ENCODE measurements at places on chromosomes 1 and 21. TPM values are rescaled to one million over a fixed set of nuclear protein-coding genes. Genes with fewer than 3 reads are reported as not detected.
A peak's percentile ranks its signal among the peaks of the same experiment; 100 is the strongest.

The LMX1A gene
- total RNA-seq, result not detected

The TSPEAR gene
- not detected for total RNA-seq

The LIN28A gene
- not detected for total RNA-seq

The GJA9 gene
- not detected for total RNA-seq

The OR2G3 gene
- total RNA-seq, result not detected

The RAB42 gene
- total RNA-seq, result not detected

The RGSL1 gene
- total RNA-seq, result 0.69 TPM

The TRIM67 gene
- total RNA-seq, result not detected

The C1orf94 gene
- total RNA-seq, result not detected

The RBP7 gene
- total RNA-seq, result not detected

DNA sequence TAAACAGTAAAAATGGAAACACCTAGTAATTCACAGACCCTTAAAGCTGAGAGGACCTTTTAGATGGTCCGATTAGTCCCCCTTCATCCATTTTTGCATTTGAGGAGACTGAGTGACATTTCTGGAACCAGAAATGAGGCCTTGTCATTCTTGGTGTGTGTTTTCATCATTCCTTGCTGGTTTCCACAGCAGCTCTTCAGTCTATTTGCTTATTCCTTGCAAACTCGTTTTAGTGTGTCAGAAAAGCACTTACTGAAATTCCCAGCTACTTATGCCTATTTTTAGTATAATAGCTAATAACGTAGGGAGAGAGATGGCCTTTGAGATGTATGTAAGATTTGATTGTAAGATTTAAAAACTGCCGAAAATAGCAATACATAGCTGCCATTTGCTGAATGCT lies 70.9 kb downstream of the VPS13D start:
- no peaks in the 10 kb centered on the region for H3K4me1 ChIP-seq
- no peak overlapping the region for H3K4me3 ChIP-seq
- peaks cover 85% of the 10 kb centered on the region for H3K36me3 ChIP-seq
- no peak overlapping the region for H3K27ac ChIP-seq
- H3K27me3 ChIP-seq, result no peaks in the 10 kb centered on the region

- H3K4me3 ChIP-seq, result no peak overlapping the region
- H3K4me1 ChIP-seq, result no peaks in the 10 kb centered on the region
- H3K27ac ChIP-seq, result no peak overlapping the region
- H3K36me3 ChIP-seq, result no peaks in the 10 kb centered on the region
Observed at GRCh38 chr1:21565285-21565684, 56.1 kb downstream of the ALPL start.

DNA sequence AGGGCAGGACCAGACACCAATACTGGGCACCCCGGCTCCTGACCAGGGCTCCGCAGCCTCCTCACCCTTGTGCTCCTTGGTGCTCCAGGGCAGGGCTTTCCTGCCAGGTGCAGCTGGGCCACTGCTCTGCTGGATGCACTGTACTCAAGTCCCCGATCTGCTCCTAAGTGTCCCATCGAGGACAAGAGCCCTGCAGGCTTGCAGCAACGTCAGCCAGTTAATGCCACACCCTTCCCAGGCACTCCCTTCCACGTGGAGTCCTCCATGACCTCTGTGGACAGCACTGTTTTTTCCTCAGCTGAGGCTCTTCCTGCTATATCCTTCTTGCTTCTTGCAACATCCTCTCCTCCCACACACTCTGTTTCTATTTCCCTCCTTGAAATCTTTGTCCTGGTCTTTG lies 94.0 kb upstream of the NGF start:
- no peaks in the 10 kb centered on the region for H3K4me1 ChIP-seq
- H3K27me3 ChIP-seq, result no peaks in the 10 kb centered on the region
- H3K27ac ChIP-seq, result no peak overlapping the region
- no peak for DNase-seq
- no peaks in the 10 kb centered on the region for H3K36me3 ChIP-seq

DNA sequence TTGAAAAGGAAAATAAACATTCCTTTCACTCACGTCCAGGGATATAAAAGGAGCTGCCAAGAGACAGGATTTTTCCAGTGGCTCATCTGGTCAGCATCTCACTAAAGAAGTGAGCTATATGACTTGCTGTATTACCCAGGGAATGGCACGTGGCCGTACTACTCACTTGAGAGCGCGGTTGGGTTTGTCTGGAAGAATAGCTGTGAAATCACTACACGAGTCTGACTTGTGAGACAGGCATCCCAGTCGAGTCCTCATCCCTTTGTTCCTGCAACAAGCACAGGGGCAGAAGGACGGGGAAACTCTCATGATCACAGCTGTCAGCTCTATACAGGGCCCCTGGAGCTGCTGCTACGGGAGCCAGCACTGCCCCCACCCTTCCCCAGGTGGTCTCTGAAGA lies 17.7 kb downstream of the RGS8 start:
- no peak for DNase-seq
- H3K27me3 ChIP-seq, result no peaks in the 10 kb centered on the region
- no peak overlapping the region for H3K27ac ChIP-seq
- no peak overlapping the region for H3K4me3 ChIP-seq
- H3K4me1 ChIP-seq, result no peaks in the 10 kb centered on the region

DNA sequence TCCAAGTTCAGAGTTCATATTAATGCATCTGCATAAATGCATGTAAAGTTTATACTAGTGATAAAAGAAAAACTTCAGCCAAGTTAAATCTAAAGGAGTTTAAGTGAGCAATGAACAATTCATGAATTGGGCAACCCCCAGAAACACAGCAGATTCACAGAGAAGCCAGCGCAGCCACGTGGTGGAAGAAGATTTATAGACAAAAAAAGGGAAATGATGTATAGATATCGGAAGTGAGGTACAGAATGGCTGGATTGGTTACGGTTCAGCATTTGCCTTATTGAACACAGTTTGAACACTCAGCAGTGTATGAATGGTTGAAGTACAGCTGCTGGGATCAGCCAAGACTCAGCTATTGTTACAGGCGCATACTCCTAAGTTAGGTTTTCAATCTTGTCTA lies 5.7 kb downstream of the AK5 start:
- H3K27ac ChIP-seq, result no peak overlapping the region
- H3K4me3 ChIP-seq, result no peak overlapping the region
- no peak for DNase-seq
- no peaks in the 10 kb centered on the region for H3K27me3 ChIP-seq
- H3K36me3 ChIP-seq, result peaks cover 19% of the 10 kb centered on the region

DNA sequence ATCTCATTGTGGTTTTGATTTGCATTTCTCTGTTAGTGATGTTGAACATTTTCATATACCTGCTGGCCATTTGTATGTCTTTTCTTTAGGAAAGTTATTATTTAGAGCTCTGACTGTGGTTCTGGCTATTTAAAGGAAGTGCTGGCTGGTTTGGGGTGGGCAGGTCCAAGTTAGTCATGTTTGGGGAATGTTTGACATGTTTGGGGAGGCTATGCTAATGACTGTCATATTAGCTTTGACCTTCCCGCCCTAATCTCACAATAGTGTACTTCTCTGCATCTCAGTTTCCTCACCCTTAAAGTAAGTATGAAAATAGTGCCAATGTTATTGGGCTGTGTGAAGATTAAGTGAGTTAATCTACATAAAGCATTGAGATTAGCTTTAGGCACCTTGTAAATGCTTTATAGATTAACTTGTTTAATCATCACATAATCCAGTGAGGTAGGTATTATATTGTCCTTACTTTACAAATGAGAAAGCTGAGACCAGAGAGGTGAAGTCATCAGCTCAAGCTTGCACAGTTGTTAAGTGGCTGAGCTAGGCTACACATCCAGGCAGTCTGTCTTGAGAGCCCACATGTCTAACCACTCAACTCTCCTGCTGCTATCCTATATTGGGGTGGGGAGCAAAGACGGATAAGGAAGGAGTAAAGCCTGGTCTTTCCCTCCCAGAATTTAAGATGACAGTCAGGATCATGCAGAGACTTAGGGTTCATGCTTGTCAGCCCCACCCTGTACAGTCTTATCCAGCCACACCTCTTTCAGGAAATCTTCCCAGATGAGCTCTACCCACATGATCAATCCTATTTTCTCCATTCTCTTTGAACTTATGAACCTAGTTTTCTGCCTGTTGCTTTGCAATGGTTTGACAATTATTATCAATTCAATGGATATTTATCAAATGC lies 22.8 kb upstream of the CRNN start:
- H3K27me3 ChIP-seq, result no peaks in the 10 kb centered on the region
- H3K4me1 ChIP-seq, result no peaks in the 10 kb centered on the region
- H3K27ac ChIP-seq, result no peak overlapping the region

- H3K27ac ChIP-seq, result no peak overlapping the region
- DNase-seq, result no peak
- H3K4me3 ChIP-seq, result no peak overlapping the region
- no peaks in the 10 kb centered on the region for H3K27me3 ChIP-seq
Observed at GRCh38 chr1:65509912-65510680, 89.6 kb downstream of the LEPR start.

DNA sequence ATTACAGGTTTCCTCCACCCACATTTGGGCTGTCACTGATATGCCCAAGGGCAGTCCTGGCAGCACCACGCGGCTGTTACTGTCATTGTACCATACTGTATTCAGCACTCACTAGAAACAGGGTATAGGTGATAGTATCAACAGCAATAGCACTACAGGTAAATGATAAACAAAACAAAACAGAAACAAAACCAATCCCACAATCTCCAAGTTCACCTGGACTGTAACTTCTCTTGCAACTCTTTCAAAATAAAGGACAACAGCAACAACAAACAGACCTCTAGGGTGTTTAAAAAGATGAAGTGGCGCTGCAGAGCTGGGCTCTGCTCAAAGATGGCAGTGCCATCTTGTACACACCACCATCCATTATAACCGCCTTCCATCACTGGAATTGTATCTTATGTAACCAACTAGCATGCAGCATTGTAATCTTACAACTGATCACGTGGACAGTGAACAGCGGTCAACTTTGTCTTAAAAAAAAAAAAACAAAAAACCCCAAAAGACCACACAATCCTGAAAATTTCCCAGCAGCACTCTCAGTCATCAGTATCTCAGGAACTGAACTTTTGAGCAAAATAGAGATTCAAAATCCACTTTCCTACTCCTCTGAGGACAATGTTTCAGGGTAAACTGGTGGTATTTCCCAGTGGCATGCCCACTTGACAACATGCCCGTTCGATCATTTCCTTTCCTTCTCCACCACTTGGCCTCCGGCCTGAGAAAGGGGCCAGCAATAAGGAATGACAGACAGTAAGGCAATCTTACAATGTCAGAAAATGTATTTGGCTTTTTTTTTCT lies 3.8 kb downstream of the IRF2BP2 start:
- peaks cover 8% of the 10 kb centered on the region for H3K36me3 ChIP-seq
- H3K4me3 ChIP-seq, result peak overlapping the region; percentile 78
- no peaks in the 10 kb centered on the region for H3K27me3 ChIP-seq
- H3K27ac ChIP-seq, result peak overlapping the region; percentile 96
- peaks cover 44% of the 10 kb centered on the region for H3K4me1 ChIP-seq

- H3K27ac ChIP-seq, result peak overlapping the region; percentile 67
- peaks cover 24% of the 10 kb centered on the region for H3K4me1 ChIP-seq
- H3K36me3 ChIP-seq, result no peaks in the 10 kb centered on the region
- no peaks in the 10 kb centered on the region for H3K27me3 ChIP-seq
- H3K4me3 ChIP-seq, result peak overlapping the region; percentile 74
Observed at GRCh38 chr21:38766987-38767722, 38.6 kb upstream of the ETS2 start.

GRCh38 chr1:113530021-113530420 lies 139.7 kb downstream of the MAGI3 start:
- no peak overlapping the region for H3K27ac ChIP-seq
- H3K27me3 ChIP-seq, result no peaks in the 10 kb centered on the region
- DNase-seq, result no peak
- H3K4me3 ChIP-seq, result no peak overlapping the region
- H3K4me1 ChIP-seq, result no peaks in the 10 kb centered on the region
- no peaks in the 10 kb centered on the region for H3K36me3 ChIP-seq

- no peaks in the 10 kb centered on the region for H3K36me3 ChIP-seq
- DNase-seq, result no peak
- no peaks in the 10 kb centered on the region for H3K4me1 ChIP-seq
- no peaks in the 10 kb centered on the region for H3K27me3 ChIP-seq
- H3K4me3 ChIP-seq, result no peak overlapping the region
Observed at GRCh38 chr1:180281490-180281889, 51.4 kb downstream of the LHX4 start.

GRCh38 chr1:31862071-31862470 lies 46.2 kb upstream of the SPOCD1 start:
- no peaks in the 10 kb centered on the region for H3K4me1 ChIP-seq
- no peaks in the 10 kb centered on the region for H3K36me3 ChIP-seq

DNA sequence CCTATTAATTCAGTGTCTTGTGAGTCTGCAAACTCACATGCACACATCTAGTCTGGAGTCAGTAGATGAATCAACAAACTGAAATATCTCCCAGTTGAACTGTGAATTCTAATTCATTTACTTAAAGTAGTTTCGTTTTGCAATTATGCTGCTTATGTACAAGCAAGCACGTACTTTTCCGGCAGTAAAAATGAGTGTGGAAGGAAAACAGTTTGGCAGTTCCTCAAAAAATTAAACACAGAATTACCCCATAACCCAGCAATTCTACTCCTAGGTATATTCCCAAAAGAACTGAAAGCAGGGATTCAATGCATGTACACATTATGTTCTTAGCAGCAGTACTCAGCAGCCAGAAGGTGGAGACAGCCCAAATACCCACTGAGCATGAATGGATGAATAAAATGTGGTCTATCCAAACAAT lies 49.3 kb downstream of the GNB1 start:
- H3K4me3 ChIP-seq, result no peak overlapping the region
- peaks cover 3% of the 10 kb centered on the region for H3K36me3 ChIP-seq
- H3K27me3 ChIP-seq, result no peaks in the 10 kb centered on the region
- DNase-seq, result no peak
- peaks cover 13% of the 10 kb centered on the region for H3K4me1 ChIP-seq

DNA sequence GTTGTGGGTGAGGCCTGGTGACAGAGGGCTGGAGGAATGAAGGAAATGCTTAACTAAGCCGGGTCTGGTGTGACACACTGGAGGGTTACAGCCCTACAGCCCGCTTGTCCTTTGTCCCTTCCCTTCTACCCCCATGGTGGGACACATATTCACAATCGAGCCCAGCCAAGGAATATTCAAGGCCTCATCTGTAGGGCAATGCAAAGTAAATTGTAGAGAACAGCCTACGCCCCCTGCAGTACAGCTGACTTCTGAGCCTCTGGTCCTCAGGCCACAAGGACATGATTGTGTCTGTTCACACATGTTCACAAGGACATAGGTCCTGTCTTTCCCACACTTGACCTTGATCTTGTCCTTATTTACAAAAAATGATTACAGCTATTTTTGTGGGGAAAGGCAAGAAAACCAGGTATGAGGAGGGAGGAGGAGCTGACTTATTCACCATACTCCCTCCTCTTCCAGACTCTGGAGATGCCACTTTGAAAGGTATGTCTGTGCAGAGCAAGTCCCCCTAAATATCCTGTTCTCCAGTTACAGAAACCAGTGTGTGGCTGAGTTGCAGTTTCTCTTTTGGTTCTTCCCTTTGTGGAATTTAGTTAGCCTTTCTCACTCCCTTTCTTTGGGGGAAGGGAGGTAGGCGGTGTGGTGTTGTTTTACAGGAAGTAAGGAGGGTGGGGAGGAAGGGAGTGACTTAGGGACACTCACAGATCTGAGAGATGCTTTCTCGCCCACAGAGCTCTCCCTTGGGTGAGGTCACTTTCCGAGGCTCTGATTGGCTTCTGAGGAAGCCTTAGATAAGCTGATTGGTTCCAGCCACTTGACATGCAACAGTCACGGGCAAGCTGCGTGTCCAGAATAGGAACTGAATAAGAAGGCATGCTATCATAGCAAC lies 14.6 kb downstream of the POLR3GL start:
- H3K27me3 ChIP-seq, result no peaks in the 10 kb centered on the region
- DNase-seq, result peak; percentile 31
- H3K27ac ChIP-seq, result peak overlapping the region; percentile 82
- H3K4me3 ChIP-seq, result peak overlapping the region; percentile 64

- no peak within 1 kb of the TSS for H3K27ac ChIP-seq
- no peaks in the 10 kb centered on the region for H3K27me3 ChIP-seq
- H3K4me1 ChIP-seq, result peaks cover 41% of the 10 kb centered on the region
- DNase-seq, result no peak
Observed at GRCh38 chr1:206897175-206897574, at the start of gene IL24. TSS of gene IL24 (plus strand) at chr1:206897443. CDS start at chr1:206897833, 390 bp downstream.

Measured in naive thymus-derived CD4-positive, alpha-beta T cell (primary cell).